Stimulated activated CD4-positive, alpha-beta T cell treated with anti-CD3 and anti-CD28 coated beads, Interleukin-4, amount 100 ng/mL, for 24 hours (primary cell): ENCODE measurements at places on chromosomes 4 and X.

DNA sequence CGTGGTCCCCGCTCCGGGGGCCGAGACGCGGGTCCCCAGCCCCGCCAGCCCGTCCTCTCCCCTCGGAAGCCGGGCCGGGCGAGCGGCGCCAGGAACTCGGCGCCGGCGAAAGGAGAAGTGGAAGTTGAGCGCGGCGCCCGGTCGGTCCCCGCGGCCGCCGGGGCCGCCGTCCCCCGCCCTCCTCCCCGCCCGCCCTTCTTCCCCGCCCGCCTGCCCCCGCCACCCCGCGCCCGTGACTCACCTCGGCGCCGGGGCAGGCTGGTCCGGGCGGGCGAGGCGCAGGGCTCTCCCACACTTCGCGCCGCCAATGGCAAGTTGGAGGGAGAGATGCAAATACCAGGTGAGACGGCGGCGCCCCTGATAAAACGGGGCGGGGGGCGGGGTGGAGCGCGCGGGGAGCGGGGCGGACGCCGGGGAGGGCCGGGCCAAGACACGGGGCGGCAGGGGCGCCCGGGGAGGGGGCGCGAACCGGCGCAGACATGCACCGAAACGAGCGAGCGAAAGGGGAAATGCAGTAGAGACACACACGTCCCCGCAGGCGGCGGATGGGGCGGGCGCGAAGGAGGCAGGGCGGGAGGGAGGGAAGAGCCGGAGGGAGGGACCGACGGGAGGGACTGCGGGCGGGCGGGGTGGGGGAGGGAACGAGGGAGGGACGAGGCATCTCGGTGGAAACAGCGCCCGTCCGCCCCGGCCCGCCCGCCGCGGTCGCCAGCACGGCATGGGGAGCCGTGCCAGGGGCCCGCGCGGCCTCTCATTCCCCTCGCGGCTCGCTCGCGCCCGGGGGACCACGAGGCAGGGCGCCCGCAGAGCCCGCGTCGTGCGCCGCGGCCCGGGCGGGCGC, at the start of gene ELF4:
ELF4 (minus strand) TSS at position 119 of the 841 bp plus-strand sequence. CDS start 29,167 bp downstream, outside the sequence.
- peak; percentile 49 for DNase-seq

DNA sequence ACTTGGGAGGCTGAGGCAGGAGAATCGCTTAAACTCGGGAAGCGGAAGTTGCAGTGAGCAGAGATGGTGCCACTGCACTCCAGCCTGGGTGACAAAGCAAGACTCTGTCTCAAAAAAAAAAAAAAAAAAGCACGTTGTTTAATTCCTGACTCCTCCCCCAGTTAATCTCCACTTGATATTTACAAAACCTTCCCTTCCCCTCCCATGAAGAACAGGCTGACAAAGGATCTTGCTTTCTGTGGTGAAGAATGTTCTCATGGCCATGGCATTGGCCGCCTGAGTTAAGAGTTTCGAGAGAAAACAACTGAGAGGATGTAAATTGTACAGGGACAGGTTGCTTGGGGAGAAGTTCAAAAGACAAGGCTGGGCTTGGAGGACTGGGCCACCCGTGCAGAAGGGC, 168.2 kb upstream of the BCOR start:
- no peak for DNase-seq

- no peak for DNase-seq
These were observed 8.7 kb upstream of the TBC1D9 start for GRCh38 chr4:140764785-140765392.

DNA sequence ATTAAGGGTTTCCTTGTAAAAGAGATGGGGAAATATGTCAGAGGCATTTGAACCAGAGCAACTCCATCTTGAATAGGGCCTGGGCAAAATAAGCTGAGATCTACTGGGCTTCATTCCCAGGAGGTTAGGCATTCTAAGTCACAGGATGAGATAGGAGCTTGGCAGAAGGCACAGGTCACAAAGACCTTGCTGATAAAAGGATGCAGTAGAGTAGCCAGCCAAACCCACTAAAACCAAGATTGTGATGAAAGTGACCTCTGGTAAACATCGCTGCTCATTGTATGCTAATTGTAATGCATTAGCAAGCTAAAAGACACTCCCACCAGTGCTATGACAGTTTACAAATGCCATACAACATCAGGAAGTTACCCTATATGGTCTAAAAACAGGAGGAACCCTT, 1390.3 kb downstream of the RAPGEF2 start:
- no peak for DNase-seq

GRCh38 chr4:56817840-56818491, 3.5 kb downstream of the SPINK2 start:
- peak; percentile 40 for DNase-seq

- peak; percentile 55 for DNase-seq
These were observed 56.7 kb downstream of the TSPAN5 start for GRCh38 chr4:98601708-98602107.
